ENCODE measurements at places on chromosomes 13 and 19. TPM values are rescaled to one million over a fixed set of nuclear protein-coding genes. Genes with fewer than 3 reads are reported as not detected.

The LHB gene
- 0.17 TPM for total RNA-seq

The ANKRD24 gene
- total RNA-seq: 0.17 TPM

The NOTCH3 gene
- total RNA-seq: 5.2 TPM

The SIGLEC8 gene
- total RNA-seq: not detected

The ZNF792 gene
- total RNA-seq: 49.6 TPM

The KLK12 gene
- total RNA-seq: not detected

The ERICH6B gene
- total RNA-seq: not detected

The ZNF865 gene
- total RNA-seq: 0.60 TPM

The ZNF416 gene
- total RNA-seq: 5.2 TPM

The HS6ST3 gene
- total RNA-seq: not detected

The CBY2 gene
- total RNA-seq: under 0.01 TPM

The AKAP8L gene
- total RNA-seq: 51.1 TPM

The DENND1C gene
- not detected for total RNA-seq

The CEACAM3 gene
- not detected for total RNA-seq

The GJB6 gene
- not detected for total RNA-seq

The MAN2B1 gene
- 57.1 TPM for total RNA-seq

The ZSCAN5B gene
- total RNA-seq: 0.11 TPM

The NANOS3 gene
- not detected for total RNA-seq

The PSG2 gene
- not detected for total RNA-seq

The CABP5 gene
- not detected for total RNA-seq

The RNF113B gene
- total RNA-seq: not detected

The KCNN4 gene
- total RNA-seq: 0.11 TPM

The SCN1B gene
- total RNA-seq: 12.2 TPM

The STARD13 gene
- 38.0 TPM for total RNA-seq

The F10 gene
- under 0.01 TPM for total RNA-seq

The ZNF582 gene
- total RNA-seq: 3.9 TPM

The DACH1 gene
- under 0.01 TPM for total RNA-seq

The CYP4F2 gene
- total RNA-seq: 0.09 TPM

The PEG3 gene
- total RNA-seq: 0.17 TPM

The RDH8 gene
- not detected for total RNA-seq

The TJP3 gene
- under 0.01 TPM for total RNA-seq

The IZUMO2 gene
- total RNA-seq: not detected

The DMPK gene
- total RNA-seq: 5.6 TPM

The CFD gene
- total RNA-seq: 0.54 TPM

The ZNF564 gene
- total RNA-seq: 9.1 TPM

The TBXA2R gene
- total RNA-seq: 2.6 TPM

The TPTE2 gene
- total RNA-seq: not detected

The CEACAM21 gene
- total RNA-seq: 14.2 TPM

The RUBCNL gene
- total RNA-seq: 0.17 TPM
